Sciatic nerve (tissue), 2 donors: ENCODE measurements at places on chromosomes 4 and X. TPM values are rescaled to one million over a fixed set of nuclear protein-coding genes. Genes with fewer than 3 reads are reported as not detected.

DUX4 gene
- not detected for total RNA-seq

DNA sequence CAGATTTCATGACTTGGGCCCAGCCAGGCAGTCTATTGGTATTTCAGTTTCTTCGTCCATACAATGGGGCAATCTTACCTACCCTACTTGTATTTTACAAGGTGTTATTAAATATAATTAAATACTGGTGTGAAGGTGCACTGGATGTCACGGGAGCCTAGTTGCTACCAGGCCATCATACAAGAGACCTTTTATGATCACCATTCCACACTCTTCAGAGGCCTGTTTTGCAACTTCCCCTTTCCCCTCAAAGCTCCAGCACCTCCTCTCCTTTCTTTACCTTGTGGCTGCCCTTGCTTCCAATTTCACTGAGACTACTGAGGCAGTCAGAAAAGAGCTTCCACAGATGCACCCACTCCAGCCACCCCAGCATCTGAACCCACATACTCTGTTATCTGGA, 93.8 kb upstream of the HELT start:
- DNase-seq = no peak

DNA sequence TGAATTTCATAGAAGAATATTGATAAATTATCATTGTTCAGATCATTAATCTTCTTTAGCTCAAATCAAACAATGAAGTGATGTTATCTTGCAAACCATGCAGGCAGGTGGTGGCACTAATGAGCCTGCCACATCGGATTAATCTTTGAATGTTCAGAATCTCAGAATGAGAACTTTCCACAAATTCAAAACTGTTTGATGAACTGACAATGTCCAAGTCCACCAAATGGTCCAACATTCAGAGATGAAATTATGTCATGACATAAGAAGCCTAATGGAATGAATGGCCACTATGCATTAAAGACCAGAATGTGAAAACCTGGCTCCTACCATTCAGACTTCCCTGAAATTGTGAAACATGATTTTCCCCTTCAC, 67.5 kb downstream of the SORBS2 start:
- DNase-seq = no peak

- DNase-seq = no peak
Observed at GRCh38 chr4:32032136-32032672, 1312.0 kb downstream of the PCDH7 start.

- no peak for DNase-seq
Observed at GRCh38 chrX:66163849-66164411, at the start of gene HEPH. Gene HEPH (plus strand): TSS chrX:66164247. CDS start chrX:66170571, 6,324 bp downstream.

IL21 gene
- total RNA-seq = not detected

DNA sequence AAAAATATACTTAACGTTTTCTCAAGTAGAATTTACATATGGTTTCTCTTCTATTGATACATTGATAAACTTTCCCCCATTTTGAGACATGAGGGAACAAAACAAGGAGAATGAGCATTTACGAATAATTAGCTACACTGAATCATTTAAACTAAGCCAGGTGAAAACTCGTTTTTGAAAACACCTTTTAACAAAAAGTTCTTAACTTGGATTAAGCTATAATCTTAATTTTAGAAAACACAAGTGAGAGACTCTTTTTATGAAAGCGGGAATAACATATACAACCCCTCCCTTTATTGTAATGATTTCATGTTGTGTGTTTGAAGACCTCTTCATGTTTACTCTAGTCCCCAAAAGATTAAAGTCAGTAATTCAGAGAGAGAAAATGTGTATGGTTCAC, 20.1 kb downstream of the PDLIM3 start:
- DNase-seq = no peak

DNA sequence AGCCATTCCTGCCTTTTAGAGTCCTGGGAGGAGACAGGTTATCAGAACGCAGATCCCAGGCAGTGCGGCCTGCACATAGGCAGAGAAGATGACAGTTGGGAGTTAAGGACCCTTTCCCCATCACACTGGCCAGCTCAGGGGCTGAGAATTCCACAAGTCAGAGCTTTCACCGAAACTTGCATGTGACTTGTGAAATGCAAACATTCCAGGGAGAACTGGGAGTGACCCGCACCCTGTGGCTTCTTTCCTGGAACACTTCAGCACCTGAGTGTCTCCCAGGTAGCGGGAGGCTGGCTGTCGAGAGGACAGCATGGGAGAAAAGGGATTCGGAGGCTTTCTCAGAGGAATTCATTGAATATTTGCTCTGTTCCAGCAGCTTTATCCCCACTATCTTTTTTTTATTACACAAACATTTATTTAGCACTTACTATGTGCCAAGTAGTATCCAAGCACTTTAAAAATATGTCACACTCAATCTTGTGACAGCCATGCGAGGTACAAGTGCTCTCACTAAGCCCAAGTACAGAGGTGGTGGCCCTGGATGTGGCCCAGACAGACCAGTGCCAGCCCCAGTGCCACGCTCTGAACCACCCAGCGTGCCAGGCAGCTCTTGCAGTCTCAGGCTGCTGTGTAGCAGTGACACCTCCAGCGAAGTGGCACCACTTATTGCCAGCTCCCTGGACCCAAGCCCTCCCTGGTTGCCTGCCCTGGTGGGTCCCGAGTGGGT, 100.5 kb downstream of the PHKA2 start:
- no peak for DNase-seq
